ENCODE measurements at places on chromosomes 2 and 18.

DNA sequence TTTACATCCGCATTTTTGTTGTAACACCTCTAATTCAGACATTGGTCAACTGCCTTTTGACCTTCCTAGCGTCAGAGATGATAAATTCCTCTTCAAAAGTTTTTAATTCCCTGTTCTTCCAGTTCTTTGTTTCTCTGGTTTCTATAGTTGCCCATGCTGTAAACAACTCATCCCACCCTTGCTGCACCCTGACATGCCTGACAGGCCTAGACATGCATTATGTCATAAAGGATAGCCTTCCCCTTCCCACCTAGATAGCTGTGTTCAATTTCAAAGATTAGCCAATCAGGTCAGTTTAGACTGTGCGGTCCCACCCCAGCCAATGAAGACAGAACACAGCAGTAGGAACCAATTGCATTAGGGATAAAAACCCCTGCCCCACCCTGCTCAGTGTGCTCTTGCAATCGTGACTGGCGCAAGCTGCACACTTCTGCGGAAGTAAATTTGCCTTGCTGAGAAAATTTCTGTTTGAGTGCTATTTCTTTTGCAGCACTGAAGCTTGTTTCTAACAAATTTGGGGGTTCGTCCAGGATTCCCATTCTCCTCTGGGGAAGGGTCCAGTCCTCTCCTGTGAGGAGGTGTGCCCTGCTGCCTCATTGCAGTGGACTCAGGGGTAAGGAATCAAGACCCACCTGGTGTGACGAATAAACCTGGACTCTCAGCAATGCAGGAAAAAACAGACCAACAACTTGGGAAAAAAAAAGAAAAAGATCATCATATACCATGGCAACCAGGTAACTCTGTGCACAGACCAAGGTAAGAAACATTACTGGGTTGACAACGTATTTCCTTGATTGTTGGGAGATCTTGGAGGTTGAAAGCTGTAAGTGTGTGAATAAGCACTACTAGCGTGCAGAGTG lies 9.1 kb upstream of the SAP130 start:
- no peak for DNase-seq
- H3K4me3 ChIP-seq, result no peak overlapping the region
- no peaks in the 10 kb centered on the region for H3K27me3 ChIP-seq
- H3K4me1 ChIP-seq, result no peaks in the 10 kb centered on the region
- H3K27ac ChIP-seq, result no peak overlapping the region

- no peak overlapping the region for H3K4me3 ChIP-seq
- H3K36me3 ChIP-seq, result no peaks in the 10 kb centered on the region
These were observed 222.3 kb downstream of the MYT1L start for GRCh38 chr2:2108756-2109155.

GRCh38 chr18:32093102-32093511 lies 1.4 kb downstream of the RNF138 start:
- peak overlapping the region; percentile 63 for H3K4me3 ChIP-seq
- peaks cover 3% of the 10 kb centered on the region for H3K4me1 ChIP-seq
- peak; percentile 82 for DNase-seq

GRCh38 chr2:66583881-66584280 lies 149.0 kb downstream of the MEIS1 start:
- DNase-seq, result no peak
- no peak overlapping the region for H3K4me3 ChIP-seq

DNA sequence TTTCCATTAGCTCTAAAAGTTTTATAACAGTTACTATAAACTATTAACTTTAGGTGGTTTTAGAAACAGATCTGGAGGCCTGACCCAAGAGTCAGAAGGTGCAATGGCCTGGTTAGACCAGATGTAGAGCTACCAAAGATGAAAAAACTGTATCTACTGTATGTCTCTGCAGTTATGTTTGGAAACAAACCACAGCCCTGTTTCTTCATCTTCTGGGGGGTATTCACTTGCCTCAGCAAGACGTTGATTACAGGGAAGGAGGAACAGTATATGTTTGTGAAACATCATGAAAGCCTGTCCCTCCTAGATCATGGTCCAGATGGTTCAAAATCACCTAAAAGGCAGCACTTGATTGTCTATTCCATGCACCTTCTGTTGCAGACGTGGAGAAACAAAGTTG lies 220.2 kb downstream of the SUCLG1 start:
- no peaks in the 10 kb centered on the region for H3K36me3 ChIP-seq
- H3K4me1 ChIP-seq, result no peaks in the 10 kb centered on the region
- no peaks in the 10 kb centered on the region for H3K27me3 ChIP-seq
- DNase-seq, result no peak

DNA sequence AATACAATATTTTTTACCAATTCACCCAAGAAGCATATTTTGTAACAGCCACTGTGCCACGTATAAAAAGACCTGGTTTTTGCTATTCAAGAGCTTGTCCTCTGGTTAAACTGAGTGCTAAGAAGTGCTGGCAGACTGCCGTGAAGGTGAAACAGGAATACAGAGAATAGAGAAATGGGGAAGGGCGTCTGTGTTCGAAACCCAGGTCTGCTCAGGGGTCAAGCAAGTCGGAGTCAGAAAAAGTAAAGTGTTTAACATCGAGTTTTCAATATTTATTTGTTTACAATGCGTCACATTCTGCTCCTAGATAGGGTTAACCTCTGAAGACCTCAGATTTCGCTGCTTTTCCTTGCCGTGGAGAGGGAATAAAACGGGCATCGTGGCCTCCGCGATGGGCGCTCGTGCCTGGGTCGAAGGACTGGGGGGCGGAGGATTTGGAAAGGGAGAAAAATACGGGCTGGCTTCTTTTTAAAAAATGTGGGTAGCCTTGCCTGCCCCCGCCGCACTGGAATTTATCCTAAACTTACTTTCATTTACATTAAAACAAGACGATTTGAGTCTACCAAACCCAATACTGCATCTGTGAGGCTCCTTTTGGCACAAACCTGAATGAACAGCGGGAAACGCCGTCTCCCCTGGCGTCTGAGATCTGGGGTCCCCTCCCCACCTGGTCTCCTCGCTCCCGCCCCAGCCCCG lies 1.1 kb upstream of the SNTG2 start:
- no peak overlapping the region for H3K27ac ChIP-seq
- peaks cover 4% of the 10 kb centered on the region for H3K27me3 ChIP-seq
- H3K4me1 ChIP-seq, result no peaks in the 10 kb centered on the region
- no peaks in the 10 kb centered on the region for H3K36me3 ChIP-seq

DNA sequence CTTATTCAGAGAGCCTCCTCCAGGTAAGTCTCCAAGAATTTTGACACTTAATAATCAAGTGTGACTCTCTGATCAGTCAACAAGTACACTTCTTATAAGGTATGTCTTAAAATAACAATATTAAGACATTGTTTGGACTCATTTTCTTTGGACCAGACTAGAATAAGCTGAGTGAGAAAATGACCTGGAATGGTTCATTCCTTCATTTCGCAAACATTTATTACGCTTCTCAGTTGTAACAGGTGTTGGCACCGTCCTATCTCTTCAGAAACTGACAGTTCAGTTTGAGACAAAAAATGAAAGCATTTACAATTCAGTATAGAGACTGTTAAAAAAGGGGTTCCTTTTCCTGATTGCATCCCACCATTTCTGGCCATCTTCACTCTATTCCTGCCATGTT lies 46.6 kb downstream of the TSPYL6 start:
- no peaks in the 10 kb centered on the region for H3K27me3 ChIP-seq
- H3K4me1 ChIP-seq, result no peaks in the 10 kb centered on the region
- H3K27ac ChIP-seq, result no peak overlapping the region
- DNase-seq, result no peak
- no peak overlapping the region for H3K4me3 ChIP-seq

DNA sequence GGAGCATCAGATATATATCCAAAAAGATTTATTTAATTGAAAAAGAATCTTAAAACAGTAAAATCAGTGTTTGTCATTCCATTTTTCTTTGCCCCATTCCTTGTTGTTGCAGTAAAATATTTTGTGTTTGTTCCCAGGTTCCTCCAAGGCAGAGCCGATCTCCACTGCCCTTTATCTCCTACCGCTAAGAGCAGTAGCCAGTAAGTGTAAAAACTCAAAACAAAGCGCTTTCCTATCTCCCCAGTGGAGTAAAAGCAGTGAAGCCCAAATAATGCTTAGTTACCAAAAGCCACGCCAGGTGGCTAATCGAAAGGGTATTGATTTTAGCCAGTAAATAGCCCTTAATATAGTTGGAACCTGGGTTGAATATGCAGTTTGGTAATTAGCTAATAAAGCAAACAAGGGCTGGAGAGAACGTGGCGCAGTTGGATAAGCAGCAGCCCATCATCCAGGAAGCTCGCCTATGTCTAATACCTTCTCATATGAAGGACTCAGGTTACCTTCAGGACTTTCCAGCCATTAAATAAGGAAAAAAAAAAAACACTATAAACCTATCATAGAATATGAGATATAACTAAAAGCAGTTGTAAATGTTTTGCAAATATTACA lies 12.4 kb upstream of the GPD2 start:
- H3K36me3 ChIP-seq, result no peaks in the 10 kb centered on the region
- no peaks in the 10 kb centered on the region for H3K4me1 ChIP-seq
- no peak overlapping the region for H3K27ac ChIP-seq
- no peak for DNase-seq
- no peak overlapping the region for H3K4me3 ChIP-seq
- H3K27me3 ChIP-seq, result no peaks in the 10 kb centered on the region

DNA sequence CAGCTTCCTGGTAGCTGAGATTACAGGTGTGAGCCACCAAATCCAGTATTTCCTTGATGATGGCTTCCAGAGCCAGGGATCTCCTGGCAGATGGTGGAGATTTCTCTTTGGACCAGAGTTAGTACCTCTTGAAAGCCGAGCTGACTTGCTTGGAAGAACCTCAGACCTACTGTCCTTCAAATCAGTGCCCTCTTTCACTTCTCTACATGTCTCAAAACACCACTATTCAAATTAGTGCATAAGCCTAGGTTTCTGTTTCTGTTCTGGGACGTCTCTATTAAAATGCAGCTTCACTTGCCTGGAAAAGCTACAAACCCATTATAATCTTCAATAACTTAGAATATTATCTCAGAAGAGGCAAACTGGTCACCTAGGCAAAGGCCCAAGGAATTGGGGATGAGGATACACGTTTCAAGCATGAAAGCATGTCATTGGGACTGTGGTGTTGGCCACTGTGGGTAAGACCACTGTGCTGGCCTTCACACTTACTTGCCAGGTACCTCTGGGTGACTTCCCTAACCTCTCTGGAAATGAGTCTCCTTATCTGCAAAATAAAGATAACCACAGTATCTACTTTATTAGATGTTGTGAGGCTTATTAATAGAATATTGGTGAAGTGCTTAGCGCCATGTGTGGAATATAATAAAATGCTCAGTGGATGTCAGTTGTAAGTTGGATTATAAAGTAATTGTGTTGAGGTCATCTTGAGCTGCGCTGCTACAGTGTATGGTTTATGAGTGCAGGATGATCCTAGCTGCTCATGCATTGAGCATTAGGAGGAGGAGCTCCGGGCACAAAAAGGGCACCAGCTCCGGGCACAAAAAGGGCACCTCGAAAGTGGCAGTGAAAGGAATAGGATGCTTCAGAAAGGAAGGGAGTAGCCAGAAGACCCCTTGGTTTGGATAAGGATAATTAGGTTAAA lies 84.5 kb downstream of the DOCK10 start:
- H3K27me3 ChIP-seq, result no peaks in the 10 kb centered on the region
- H3K4me3 ChIP-seq, result no peak overlapping the region
- H3K27ac ChIP-seq, result no peak overlapping the region
- no peaks in the 10 kb centered on the region for H3K4me1 ChIP-seq

- peak; percentile 29 for DNase-seq
- H3K4me3 ChIP-seq, result no peak overlapping the region
- H3K27me3 ChIP-seq, result no peaks in the 10 kb centered on the region
These were observed 105.6 kb upstream of the STK17B start for GRCh38 chr2:196277002-196277401.

DNA sequence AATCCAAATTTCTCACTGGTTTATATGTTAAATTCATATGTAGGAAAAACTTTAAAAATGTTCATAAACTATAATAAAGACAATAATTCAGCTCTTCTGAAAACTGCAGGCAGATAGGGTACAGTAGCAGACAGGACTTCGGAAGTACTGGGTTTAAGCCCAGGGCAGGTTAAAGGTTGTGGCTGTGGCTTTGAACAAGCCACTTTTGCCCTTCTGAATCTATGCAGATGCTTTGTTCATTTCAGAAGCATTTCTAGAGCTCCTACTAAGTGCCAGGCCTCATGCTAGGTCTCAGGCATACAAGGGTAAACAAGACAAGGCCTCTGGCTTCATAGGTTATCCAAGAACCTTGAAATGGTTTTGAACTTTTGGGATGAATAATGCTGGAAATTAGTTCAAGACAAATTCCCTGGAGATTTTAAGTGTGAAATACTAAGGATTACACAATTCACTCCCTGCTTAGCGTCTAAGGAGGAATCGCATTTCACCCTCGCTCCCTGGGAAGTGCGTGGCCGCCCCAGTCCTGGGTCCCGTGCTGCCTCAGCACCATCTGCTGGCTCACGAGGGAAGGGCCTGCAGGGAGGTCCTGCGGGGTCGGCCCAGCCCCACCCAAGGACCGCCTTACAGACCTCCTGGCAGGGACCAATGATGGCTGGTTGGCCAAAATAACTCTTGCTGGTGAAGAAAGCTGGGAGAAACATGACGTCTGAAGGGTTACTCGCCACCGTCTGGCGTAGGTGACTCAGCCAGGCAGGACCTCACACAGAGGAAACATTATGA lies 67.7 kb upstream of the L3MBTL4 start:
- peaks cover 4% of the 10 kb centered on the region for H3K4me1 ChIP-seq
- no peak overlapping the region for H3K27ac ChIP-seq
- H3K27me3 ChIP-seq, result no peaks in the 10 kb centered on the region

GRCh38 chr2:233223059-233223894 lies 28.2 kb upstream of the ATG16L1 start:
- H3K27ac ChIP-seq, result no peak overlapping the region
- no peaks in the 10 kb centered on the region for H3K4me1 ChIP-seq
- H3K4me3 ChIP-seq, result no peak overlapping the region
- DNase-seq, result no peak

- no peak overlapping the region for H3K27ac ChIP-seq
- no peaks in the 10 kb centered on the region for H3K36me3 ChIP-seq
- DNase-seq, result no peak
- H3K4me3 ChIP-seq, result no peak overlapping the region
- H3K27me3 ChIP-seq, result no peaks in the 10 kb centered on the region
- H3K4me1 ChIP-seq, result no peaks in the 10 kb centered on the region
These were observed 348.9 kb downstream of the OSR1 start for GRCh38 chr2:19009510-19009909.

DNA sequence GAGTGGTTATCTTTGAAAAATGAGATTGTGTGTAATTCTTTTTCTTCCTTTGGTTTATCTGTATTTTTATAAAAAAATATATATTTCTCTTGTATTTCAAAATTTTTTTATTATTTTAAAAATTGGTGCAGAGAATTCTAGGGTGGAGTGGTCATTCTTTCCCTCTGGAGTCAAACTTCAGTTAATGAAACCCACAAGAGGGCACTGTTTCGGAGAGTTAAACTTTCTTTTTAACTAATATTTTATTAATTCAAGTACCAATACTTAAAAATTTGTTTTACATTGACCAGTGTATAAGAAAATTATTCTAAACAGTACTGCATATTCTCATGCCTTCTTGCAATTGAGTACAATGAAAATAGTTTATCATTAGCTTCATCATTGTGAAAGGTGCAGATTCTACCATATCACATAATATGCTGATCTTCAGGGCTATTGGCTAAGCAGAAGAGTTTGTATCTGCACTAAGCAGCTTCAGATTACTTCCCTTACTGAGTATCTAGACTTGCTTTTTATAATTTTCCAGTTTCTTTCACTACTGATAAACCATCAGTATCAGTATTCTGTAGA lies 50.1 kb downstream of the HS1BP3 start:
- H3K27me3 ChIP-seq, result no peaks in the 10 kb centered on the region
- no peak overlapping the region for H3K4me3 ChIP-seq
- no peak for DNase-seq
- H3K27ac ChIP-seq, result no peak overlapping the region

All from mesendoderm (in vitro differentiated cells).